GM19239 (cell line): ENCODE measurements at places on chromosomes 6 and 20.

- DNase-seq: no peak
Observed at GRCh38 chr20:59149678-59150504, 13.7 kb upstream of the ZNF831 start.

GRCh38 chr20:3158968-3159431, 665 bp downstream of the FASTKD5 start:
- DNase-seq: peak; percentile 9

DNA sequence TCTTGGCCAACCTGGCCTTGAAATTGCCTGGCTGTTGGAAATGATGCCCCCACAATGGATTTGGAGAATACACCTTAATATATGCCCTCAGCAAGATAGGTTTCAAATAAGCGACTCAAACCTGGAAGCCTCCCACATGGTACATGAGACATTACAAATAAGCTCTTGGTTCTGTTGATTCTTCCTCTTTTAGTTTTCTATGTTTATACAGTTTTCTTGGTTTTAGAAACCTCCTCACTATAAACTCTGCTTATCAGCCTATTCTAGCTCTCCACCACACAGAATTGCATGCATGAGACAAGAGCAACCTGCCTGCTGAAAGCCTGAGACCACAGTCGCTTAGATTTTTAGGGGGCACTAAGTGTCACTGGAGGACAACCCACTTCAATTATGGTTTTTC, 108.8 kb upstream of the PREP start:
- DNase-seq: no peak

- no peak for DNase-seq
Observed at GRCh38 chr6:13488015-13488895, 855 bp upstream of the GFOD1 start.

DNA sequence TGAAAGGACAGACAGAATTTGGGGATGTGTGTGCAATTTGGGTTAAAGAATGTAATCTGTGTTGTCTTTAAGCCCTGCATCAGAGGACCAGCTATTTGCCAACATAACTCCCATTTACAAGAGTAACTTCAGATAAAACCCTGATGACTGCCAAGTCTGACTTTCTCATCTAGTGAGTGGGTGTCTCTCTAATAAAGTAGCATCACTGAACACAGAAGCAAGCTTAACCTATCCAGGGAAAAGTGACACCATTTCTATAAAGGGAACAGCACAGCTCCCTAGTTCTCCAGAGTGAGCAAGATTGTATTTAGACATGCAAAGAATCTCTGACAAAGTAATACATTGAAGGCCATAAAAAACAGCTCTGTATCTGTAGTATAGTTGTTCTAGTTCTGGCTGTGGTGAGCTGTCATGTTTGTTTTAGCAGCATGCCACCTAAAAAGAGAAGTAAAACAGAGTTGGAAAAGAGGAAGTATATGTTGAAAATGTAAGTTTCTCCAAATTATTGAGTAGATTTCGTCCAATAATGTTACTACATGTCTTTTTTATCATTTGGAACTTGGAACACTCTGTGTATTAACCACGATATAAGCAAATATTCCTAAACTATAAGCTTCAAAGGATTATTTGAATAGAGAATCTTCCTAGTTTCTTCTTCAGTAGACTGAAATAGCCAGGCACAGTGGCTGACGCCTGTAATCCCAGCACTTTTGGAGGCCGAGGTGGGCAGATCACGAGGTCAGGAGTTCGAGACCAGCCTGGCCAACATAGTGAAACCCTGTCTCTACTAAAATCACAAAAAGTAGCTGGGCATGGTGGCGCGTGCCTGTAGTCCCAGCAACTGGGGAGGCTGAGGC, 8.8 kb upstream of the PIM1 start:
- DNase-seq: no peak
